ENCODE measurements at places on chromosomes 2 and 18.

- DNase-seq = no peak
Observed at GRCh38 chr2:139514951-139515350, 734.8 kb upstream of the NXPH2 start.

DNA sequence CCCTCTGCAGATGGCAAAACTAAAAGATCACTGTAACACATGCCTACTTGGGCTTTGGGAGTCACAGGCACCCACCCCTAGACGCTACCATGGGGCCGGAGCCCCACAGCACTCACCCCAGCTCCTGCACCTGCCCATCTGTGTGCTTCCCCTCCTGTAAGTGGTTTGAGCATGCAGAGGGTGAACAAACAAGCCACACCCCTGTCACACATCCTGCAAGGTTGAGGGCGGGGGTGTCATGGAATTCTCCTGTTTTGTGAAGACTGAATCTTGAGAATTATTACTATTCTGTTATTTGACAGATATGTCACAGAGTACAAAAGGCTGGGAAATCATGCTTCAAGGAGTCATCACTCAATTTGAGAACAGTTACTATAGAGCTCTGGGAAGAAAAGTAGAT lies 60.9 kb downstream of the RFTN2 start:
- no peak for DNase-seq

DNA sequence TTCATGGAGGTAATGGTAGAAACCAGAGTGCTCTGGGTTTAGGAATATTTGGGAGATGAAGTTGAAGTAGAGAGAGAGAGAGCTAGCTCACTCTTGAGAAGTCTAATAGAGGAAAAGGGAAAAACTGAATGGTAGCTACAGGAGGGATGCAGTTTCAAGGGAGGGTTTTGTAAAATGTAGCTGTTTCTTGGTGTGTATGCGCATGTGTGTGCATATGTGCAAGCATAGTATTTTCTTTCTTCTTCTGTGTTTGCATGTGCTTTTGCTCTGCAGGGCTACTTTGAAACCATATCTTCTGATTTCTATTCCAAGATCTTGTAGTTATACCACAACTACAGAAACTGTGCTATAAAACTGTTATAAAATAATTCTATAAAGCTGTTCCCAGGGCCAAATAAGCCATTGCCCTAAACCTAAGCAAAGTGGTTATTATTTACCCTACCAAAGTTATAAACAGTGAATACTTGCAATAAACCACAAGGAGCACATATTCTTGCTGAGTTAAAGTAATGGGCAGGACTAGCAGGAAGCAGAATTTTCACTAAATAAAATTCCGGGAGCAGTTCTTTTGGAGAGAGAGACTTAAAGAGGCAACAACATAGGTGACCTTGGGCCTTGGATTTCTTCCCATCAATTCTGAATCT lies 145.3 kb upstream of the ZNF521 start:
- DNase-seq = no peak

DNA sequence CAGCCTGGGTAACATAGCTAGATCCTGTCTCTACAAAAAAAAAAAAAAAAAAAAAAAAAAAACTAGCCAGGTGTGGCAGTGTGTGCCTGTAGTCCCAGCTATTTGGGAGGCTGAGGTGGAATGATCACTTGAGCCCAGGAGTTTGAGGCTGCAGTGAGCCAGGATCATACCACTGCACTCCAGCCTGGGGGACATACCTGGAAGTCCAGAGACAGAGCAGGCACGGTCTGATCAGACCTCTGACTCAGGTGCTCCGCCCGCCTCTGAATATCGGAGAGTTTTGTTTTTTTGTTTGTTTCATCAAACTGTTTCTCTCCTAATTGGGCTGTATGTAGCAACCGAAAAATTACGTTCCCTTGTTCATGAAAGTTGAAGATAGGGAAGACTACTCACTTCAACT lies 49.2 kb downstream of the RASGRP3 start:
- no peak for DNase-seq

GRCh38 chr2:68418855-68419254 lies 48.2 kb downstream of the FBXO48 start:
- no peak for DNase-seq

- DNase-seq = no peak
Observed at GRCh38 chr18:43665105-43665788, 388.0 kb upstream of the SYT4 start.

DNA sequence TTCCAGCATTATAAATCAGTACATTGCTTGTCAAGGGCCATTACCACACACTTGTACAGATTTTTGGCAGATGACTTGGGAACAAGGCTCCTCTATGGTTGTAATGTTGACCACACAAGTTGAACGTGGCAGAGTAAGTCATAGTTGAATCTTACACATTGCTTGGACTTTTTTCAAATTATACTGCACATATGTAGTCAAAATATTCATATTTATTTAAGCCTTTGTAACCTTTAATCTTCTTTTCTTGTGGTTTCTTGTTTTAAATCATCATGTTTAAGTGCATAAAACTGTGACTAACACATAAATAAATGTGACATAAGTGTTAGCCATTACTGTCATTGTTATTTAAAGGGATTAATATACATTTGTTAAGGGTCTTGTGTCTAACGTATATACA lies 52.1 kb upstream of the EPB41L5 start:
- no peak for DNase-seq

GRCh38 chr2:71952572-71953188 lies 195.0 kb downstream of the CYP26B1 start:
- DNase-seq = no peak

DNA sequence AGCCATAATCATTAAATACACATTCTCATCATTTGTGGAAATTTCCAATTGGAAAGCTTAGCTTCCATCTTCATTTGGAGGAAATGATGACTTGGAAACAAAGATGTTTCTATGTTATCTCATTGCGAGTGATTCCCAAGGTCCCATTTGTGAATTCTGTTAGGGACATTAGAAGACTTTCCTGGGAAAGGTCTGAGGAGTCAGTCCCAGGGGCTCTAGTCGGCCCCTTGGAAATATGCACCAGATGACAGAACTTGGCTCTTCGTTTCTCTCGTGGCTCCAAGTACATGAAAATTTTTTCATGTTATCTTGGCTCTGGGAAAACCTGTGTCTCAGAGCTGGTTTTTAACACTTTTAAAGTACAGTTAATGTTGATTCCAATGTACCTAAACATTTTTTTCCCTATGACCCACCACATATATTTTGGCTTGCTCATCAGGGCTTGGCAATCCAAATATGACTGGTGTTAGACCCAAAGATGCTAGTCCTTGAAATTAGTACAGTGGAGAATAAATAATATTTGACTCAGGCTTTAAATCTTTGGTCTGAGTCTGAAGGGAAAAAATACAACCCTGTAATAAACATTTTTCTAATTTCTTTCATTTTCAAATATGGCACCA lies 15.4 kb upstream of the CAVIN2 start:
- no peak for DNase-seq

GRCh38 chr2:1561811-1562421 lies 148.7 kb downstream of the TPO start:
- DNase-seq = no peak

GRCh38 chr18:49849331-49850217 lies 36.2 kb upstream of the ACAA2 start:
- DNase-seq = no peak

- no peak for DNase-seq
Observed at GRCh38 chr18:45163871-45164270, 451.4 kb upstream of the SLC14A2 start.

DNA sequence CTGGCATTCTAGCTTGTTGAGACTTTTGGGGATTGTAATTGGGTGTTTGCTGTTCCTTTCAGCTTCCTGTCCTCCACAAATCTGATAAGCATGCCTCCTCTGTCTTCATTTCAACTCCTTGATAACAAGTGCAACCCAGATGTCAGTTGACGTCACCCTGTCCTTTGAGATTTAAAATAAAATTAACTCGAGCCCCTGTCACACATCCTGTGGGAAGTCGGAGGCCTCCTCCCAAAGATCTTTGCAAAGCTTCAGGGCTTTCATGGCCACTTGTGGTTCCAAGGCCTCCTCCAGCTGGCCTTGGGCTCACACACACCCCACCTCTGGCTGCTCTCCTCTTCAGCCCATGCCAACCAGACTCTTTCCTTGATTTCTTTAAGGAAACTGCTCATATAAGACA lies 69.9 kb upstream of the ITGA6 start:
- no peak for DNase-seq

DNA sequence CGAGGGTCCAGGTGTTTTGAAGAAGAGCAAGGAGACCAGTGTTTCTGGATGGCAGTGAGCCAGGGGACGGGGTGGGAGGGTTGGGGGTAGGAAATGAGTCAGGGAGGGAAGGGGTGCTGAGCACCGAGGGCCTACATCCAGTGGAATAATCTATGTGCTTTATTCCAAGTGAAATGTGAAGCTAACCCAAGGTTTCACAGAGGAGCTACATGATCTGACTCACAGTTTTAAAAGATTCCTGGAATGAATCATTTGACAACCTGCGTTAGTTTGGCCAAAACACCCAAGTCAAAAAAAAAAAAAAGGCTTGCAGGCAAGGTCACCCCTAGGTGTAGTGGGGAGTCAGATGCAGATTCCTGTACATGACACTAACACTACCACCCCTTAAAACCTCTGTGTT lies 419.7 kb upstream of the MEX3C start:
- no peak for DNase-seq

DNA sequence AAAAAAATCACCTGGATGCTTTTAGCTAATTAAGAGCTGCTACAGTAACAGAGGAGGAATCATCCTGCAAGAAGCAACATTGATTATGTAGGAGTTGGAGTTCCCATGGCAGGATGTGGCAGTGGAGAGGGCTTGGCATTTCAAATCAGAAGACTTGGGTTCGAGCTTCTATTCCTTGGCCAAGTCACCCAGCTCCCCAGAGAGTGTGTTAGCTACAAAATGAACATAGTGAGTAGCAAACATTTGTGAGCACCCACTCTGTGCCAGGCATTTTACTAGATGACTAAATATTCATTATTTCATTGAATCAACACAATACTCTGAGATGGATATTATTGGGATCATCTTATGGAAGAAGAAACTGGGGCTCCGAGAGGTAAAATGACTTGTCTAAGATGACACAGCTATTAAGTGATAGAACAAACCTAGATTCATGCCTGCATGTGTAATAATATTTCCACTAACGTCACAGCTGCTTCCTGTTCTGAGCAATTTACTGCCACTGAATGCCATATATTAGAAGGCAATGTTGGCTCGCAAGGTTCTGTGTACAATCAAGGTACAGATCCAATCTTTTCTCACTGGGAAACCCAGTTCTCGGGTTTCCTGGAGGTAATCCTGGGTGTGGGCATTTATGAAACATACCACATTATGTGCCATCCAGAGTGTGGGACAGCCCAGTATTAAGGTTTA lies 18.0 kb downstream of the NTSR2 start:
- DNase-seq = no peak

GRCh38 chr2:84451579-84451978 lies 7.5 kb downstream of the SUCLG1 start:
- no peak for DNase-seq

DNA sequence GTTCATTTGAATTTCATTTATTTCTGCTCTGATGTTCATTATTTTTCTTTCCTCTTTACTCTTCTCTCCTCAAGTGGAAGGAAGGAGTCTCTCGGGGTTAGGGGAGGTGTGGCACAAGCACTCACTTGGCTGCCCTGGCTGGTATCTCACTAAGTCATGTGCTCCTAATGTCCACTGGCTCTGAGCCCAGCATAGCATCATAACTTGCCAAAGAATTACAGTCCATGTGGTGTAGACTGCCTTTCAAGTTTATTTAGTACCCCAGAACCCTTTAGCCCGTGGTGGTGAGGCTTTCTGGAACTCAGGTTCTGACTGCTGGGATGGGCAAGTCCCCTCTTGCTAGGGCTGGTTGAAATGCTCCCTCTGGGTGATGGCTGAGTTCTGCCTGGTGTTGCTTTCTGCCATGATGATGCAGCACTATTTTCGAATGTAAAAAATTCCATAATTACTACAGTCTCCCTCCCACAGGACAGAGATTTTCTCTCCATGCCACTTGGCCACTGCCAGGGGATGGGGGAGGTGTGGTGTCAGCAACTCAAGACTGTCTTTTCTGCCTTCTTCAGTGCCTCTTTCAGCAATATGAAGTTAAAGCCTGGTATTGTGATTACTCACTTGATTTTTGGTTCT lies 22.2 kb downstream of the SPAG16 start:
- no peak for DNase-seq

DNA sequence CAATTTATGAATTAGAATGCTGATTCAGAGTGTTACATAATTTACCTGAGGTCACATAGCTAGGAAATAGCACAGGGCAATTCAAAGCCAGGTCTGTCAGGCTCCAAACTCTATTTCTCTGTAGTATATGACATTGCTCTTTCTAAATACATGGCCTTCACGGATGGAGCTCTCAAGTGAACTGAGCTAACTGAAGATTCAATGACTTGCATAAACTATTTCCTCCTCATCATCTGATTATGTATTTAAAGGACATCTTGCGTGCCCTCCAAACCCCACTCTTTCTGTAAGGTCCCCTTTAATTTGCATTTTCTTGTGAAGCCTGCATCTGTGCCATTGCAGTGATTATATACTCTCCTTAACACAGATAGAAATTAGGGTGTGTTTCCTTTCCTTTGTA lies 537.4 kb upstream of the VRK2 start:
- no peak for DNase-seq

GRCh38 chr2:19362094-19362754 lies 3.8 kb upstream of the OSR1 start:
- DNase-seq = no peak

DNA sequence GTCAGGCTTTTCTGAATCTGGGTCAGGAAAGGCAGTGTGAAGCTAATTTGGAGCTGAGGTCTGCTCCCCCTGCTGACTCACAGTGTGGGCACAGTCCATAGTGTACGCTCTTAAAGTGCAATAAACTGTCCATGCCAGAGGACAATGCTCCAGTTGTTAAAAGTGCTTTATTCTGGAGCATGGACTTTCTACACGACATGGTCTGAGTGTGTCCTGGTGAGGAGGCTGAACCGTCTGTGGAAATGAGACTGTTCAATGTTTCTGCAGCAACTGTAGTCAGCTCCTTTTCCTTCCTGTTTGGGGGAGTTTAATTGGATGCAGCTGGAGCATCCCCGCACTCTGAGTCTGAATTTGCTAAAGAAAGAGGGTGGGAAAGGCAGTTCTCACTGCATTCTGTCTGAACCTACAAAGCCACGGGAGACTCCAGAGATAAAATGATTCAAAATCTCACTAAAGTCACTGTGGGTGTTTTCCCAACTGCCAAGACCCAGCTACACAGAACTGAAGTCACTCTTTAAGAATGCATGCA lies 110.2 kb upstream of the TRIB2 start:
- DNase-seq = no peak

DNA sequence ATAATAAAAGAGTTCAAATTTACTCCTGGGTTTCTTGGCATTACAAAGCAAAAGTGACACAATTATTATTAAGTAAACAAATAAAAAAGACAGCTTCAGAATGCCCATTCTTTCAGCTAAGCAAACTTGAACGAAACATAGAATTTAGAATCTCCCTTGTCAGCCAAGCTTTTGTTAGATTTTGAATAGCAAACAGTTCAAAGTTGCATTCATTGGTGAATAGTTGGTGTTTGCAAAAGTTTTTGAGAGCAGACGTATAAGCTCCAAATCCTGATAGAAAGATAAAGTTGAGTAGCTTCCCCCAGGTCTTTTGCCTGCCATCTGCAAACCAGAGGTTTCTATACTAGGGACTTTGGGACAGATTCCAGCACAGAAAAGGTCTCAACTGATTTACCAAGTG lies 434.3 kb upstream of the TNP1 start:
- DNase-seq = no peak

Measured in anterior cingulate cortex (tissue), 58 donors.